ENCODE measurements at places on chromosomes 7 and 10.

GRCh38 chr7:85054306-85054705 lies 132.6 kb downstream of the SEMA3D start:
- DNase-seq = no peak

GRCh38 chr7:123865517-123866117 lies 20.6 kb downstream of the HYAL4 start:
- DNase-seq = peak; percentile 65

DNA sequence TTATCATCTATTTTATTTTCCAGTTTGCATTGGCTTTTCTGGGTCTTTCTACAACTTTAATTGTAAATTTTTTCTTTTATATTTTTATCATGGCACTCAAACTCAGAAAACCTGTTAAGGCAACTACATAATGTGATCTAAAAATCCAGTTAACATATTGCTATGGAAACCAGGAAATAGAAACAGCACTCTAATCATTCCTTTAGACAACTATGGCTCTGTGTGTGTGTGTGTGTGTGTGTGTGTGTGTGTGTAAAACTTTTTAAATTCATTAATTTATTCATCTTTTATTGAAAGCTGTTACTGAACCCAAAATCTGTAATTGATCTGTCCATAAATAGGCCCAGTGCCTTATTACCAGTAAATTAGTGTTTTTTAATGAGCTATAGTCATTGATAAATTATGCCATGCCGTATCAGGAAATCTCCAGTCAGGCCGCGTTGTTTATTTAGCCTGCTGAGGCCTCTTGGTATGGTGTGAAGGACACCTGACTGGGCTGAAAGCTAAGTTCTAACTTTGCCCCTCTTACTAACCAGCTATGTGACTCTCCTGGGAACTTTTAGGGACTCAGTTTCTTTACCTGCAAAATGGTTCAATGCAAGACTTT lies 1.5 kb upstream of the MET start:
- no peak for DNase-seq

GRCh38 chr7:75596727-75597614 lies 104.9 kb downstream of the SPDYE5 start:
- DNase-seq = no peak

DNA sequence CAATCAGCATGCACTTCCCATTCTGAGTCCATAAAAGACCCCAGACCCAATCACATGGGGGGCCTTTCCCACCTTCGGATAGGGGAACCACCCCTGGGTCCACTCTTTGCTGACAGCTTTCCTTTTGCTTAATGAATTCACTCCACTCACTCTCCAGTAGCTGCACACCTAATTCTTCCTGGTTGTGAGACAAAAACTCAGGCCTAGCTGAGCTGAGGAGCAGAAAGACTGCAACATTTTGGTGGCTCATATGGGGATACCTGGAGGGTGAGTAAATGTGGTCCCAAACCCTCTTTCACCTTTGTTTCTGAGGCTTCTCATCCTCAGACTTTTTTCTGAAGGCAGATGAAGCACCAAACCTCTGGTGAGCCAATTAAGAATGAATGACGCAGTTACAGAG lies 138.1 kb downstream of the WDR11 start:
- DNase-seq = no peak

DNA sequence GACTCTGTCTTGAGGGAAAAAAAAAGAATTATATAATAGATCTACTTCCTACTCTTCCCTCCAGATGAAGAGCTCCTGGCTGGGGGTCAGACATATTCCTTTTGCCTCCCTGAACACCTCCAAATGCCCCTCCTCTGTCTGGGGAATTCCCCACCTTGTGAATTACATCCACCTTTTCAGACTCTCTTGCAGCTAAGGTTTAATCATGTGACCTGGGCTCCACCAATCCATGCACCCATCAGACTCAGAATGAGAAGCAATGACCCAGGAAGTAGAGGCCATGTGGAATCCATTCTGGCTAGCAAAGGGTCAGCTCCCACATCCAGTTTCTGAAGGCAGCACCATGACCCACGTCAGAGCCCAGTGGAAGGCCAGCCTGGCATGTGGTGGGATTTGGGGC lies 93.6 kb upstream of the CUX1 start:
- no peak for DNase-seq

DNA sequence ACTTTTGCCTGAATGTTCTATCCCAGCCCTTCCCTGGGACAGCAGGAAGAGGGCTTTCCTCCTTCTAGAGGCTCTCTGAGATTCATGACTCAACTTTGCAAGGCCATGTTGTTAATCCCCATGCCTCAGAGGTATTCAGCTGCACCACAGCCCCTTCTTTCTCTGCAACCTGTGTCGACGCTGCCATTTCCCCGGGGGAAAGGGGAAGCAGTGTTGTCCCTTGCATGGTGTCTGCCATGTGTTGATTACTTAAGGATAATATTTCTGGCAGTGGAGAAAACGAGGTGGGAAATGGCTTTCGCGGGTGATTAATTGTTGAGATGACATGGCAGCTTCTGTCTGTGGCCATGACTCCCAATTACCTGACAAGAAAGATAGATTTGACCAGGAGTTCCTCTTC lies 133.1 kb downstream of the SORCS3 start:
- DNase-seq = no peak

DNA sequence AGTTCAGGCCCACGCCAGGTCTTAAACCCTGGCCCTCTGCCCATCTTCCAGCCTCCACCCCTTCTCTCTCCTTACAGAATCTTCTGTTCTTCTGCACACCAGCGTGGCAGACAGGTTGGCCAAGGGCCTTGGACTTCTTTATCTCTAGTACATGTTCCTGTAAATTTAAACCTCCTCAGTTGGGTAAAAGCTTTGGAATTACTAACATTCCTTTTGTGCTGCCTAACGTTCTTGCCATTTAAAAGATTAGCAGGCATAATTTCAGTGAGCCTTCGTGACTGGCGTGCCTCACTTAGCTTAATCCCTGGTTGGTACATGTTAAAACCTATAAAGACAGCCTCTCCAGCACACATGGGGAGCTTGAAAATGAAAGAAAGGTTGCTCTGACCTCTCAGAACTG lies 192.2 kb downstream of the CUX1 start:
- no peak for DNase-seq

All from NCI-H1092 treated with DMSO at 0.1 percent for 48 hours (cell line).